ENCODE measurements at places on chromosomes 2 and 18.

DNA sequence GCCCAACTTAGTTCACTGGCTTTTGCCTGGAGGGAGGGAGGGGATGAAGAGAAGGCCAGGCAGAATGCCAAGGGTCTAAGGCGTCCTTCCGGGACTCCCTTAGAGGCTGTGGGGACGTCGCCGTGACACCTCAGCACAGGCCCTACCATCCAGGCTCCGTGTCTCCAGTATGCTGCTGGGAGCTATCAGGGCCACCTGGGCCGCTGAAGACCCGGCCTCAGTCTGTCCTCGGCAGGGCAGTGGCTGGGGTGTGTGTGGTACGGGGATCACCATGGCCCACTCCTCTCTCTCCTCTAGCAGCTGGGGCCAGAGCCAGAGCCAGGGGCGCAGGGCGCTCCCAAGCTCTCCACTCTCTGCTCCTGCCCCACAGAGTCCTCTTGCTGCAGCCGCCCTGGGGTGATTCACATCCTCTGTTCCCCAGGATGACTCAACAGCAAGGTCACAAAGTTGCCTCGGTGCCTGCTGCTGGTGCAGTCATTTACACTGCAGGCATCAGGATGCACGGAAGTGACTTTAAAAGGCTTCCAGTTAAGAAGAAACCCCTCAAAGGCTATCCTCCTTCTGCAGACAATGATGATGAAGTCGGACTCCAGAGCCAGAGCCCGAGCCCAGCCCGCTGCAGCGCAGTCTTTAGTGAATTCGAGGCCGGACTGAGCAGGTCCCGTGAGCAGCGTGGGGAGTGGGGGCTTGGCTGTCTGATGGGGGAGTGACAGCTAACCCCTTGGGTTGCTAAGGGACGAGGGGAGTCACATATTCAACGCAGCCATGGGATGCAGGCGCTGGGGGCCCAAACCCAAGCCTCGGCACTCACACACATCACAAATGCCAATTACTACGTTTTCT, 31.9 kb downstream of the SNORC start:
- DNase-seq = peak; percentile 82

DNA sequence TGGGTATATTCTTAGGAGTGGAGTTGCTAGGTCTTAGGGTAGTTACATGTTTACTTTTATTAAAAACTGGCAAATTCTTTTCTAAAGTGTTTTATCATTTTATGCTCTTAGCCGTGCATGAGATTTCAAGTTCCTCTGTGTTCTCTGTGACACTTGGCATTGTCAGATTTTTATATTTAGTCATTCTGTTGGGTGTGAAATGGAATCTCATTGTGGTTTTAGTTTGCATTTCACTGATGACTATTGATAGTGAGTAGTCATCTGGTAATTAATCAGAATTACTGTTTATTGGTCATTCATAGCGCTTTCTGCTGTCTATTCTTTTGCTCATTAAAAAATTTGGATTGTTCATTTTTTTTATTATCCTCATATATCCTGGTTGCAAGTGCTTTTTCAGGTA, 34.1 kb downstream of the RAB3GAP1 start:
- DNase-seq = no peak

GRCh38 chr2:15223887-15224286, 337.2 kb downstream of the NBAS start:
- peak; percentile 92 for DNase-seq

- DNase-seq = no peak
These were observed 215.3 kb upstream of the COPS8 start for GRCh38 chr2:236870370-236870769.

DNA sequence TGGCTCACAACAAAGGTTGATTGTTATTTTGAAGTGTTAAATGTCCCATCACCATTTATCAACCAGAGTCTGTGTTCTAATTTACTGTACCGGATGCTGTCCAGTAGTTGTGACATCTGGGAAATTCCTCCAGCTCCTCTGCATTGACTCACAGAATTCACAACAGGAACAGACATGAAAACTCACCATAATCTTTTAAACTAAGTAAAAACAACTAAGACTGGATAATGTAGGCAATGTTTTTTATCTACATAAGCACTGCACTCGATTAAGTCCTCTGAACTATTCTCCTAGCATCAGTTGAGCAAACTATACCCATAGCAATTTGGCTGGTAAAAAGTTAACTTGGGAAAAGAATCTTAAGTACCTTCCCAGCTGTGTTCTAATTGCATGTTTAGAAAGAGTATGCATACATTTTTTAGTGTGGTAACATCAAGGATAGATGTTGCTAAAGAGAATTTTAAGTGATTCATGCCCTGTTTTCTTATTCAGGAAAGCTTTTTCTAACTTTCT, 42.9 kb upstream of the MYO1B start:
- peak; percentile 89 for DNase-seq
